ENCODE measurements at places on chromosomes 4 and X. TPM values are rescaled to one million over a fixed set of nuclear protein-coding genes. Genes with fewer than 3 reads are reported as not detected.
A peak's percentile ranks its signal among the peaks of the same experiment; 100 is the strongest.

SLC38A5 gene
- total RNA-seq: 43.8 TPM

FAM50A gene
- 67.5 TPM for total RNA-seq

GRCh38 chr4:60201052-60201673 is 999.0 kb upstream of the ADGRL3 start:
- peak; percentile 62 for DNase-seq

DNA sequence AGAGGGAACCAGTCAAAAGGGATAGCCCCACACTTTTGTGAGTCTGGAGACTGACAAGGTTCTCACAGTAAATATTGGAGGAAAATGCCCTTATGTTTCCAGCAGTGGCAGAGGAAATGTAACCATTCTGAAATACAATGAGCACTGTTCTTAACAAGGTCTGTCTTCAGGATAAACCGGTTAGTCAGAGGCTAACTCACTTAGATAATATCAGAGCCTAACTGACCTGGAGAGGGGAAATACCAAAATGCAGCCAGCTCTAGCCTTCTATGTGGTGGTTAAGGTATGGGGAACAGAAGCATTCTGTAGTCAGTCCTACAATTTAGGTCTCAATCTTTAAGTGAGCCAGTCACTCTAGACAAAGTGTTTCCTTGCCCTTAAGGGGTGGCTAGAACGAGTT is 70.8 kb downstream of the TBCK start:
- DNase-seq: no peak

GRCh38 chr4:77734928-77735327 is 84.2 kb downstream of the CNOT6L start:
- DNase-seq: peak; percentile 7

DNA sequence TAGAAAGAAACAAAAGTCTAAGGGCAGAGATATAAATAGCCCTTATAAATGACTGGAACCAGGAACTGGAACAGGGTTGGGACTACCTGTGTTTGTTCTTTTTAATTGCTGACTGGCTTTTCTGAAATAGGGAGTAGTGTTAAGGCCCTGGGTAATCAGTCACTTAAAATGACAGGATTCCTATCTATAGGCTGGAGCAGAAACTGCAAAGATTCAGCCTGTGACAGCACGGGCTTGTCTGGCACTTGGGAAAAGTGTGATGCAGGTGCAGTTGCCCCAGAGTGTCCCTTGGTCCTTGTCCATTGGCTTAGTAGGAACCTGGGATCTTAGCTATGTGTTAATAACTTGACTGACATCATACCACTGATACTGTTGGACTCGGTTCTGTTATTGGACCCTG is 14.7 kb upstream of the PLAC8 start:
- DNase-seq: no peak

DNA sequence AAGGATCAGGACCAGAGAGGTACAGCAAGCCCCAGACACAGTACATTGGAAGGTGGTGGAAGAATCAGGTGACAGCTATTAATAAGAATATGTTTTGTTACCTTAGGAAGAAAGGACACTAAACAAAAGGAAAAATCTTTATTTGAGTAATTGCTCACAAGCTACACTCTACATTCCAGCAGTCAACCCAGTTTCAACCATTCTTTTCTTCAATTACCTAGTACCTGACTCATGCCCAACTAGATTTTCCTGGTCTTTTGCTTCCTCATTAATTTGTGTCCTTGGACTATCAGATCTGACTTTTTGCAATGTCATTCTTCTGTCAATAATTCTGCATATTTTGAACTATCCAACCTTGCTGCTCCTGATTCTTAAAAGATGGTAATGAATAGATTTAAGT is 22.5 kb upstream of the GLRA2 start:
- no peak for DNase-seq

DNA sequence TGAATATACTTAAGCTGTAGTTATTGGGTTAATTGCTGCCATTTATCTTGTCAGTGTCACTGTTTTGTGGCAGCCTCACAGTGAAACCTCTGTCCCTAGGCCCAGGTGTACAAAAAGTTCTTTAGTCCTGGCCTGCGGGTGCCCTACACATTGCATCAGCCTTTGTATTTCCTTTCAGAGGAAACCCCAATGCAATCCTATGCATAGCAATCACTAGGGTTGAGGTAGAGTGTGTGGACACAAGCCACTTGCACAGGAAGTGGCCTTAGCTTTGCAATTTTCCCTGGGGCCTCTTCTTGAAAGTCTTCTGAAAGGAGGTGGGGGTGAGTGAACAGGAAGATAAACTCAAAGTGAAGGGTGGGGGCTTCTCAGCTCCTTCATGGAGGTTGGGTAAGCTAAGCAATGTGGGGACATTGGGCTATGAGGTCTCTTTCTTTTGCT is 27.8 kb downstream of the VSIG4 start:
- DNase-seq: no peak

GRCh38 chrX:31449965-31450364 is 378.1 kb upstream of the FTHL17 start:
- DNase-seq: no peak

DNA sequence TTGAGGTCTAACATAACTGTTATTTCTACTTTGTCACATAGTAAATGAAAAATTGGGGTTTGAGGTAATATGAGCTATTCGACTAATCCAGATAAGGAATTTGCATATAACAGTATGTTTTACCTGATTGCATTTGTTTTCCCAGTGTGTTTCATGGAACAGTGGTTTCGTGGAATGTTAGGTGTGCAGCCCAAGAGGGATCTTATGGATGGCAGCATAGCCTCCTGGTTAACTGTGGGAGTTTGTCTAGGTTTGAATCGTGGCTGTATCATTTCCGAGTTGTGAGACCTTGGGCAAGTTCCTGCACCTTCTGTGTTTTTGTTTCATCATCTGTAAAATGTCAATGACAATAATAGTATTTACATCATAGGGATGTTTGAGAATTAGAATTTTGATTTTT is 7.9 kb downstream of the BMPR1B start:
- no peak for DNase-seq

DNA sequence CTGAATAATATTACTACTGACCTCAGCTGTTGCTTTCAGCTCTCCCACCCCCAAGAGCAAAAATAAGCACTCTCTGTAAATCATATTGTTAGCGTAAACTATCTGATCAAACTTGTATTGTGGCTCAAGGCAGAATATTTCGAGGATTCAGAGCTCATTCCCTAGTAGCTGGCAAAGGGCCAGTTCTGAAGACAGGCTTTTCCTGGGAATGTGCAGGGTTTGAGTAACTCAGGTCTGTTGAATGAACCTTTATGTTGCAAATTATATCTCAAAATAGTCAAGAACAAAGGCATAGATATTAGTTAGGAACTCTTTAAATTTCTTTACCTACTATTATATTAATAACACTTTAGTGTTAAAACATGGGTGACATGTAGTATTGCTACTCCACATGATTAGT is 454.9 kb downstream of the CCSER1 start:
- DNase-seq: no peak

All from NCI-H460 (cell line).